ENCODE measurements at places on chromosomes 1 and 21.

GRCh38 chr1:235423214-235423652 lies 56.0 kb downstream of the TBCE start:
- no peak for DNase-seq

DNA sequence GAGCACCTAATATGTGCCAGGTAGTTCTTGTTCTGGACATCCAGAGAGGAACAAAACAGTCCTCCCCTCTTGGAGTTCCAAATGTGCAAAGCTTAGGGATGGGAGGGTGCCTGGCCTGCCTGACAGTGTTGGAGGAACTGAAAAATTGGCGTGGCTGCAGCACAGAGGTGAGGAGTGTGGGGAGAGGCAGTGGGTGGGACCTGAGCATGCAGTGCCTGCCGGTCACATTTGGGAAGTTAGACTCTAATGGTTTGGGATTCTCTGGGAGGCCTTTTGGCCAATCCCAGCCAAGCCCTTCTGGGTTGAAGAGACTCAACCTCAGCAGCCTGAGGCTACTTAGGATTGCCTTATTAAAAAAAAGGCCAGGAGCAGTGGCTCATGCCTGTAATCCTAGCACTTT lies 2.3 kb upstream of the TCEA3 start:
- no peak for DNase-seq

DNA sequence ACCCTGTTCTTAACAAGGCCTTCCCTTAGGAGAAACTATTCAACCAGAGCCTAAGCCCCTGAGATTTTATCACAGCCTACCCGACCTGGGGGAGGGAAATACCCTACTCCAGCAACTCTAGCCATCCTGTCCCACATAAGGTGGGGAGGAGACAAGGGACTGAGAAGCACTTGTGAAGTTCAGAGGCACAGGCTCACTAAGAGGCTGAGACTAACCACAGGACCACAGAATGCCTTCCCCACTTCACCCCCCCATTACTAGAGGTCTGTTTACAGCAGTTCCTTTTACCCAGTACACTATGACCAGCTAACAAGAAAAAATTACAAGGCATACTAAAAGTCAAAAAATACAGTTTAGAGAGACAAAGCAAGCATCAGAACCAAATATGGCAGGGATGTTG lies 86.8 kb downstream of the TEX35 start:
- no peak for DNase-seq

- DNase-seq = no peak
Observed at GRCh38 chr1:148379170-148379500, 104.0 kb downstream of the PPIAL4G start.

DNA sequence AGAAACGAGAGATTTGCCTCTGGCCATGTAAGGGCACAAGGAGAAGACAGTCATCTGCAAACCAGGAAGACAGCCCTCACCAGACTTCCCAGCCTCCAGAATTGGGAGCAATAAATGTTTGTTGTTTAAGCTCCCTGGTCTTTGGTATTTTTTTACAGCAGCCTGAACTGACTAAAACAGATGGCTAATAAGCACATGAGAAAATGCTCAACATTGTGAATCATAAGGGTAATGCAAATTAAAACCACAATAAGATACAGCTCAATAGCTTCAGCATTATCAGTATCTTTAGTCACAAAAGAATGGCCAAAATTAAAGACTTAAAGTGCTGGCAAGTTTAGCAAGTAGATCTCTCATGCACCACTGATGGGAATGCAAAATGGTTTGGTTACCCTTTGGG lies 11.7 kb downstream of the UBE2G2 start:
- DNase-seq = no peak

- no peak for DNase-seq
Observed at GRCh38 chr1:111665497-111665896, 45.9 kb downstream of the RAP1A start.

DNA sequence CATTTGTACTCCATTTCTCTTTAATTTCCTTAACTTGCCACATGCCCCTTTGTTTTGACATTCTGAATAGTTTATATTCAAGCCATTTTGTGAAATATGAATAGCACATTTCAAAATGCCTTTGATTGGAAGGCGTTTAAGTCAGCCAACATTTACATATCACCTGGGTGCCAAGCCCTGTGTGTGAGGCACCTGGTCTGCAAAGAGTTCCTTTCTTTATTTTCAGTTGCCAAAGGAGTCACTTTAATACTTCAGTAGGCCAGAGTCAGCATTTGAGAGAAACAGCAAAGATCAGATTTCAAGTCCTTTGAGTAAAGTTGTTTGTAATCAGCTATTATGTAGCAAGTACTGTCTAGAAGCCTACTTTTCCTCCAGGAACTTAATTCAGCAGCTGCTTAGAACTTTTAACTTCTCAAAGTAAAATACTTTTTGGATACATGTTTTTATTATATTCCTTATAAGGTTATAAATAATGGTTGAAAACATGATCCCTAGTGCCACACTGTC lies 70.8 kb downstream of the DTL start:
- DNase-seq = no peak

GRCh38 chr21:39125752-39126485 lies 57.3 kb downstream of the PSMG1 start:
- DNase-seq = no peak

- DNase-seq = no peak
Observed at GRCh38 chr1:104322131-104322530, 572.4 kb downstream of the AMY1C start.

DNA sequence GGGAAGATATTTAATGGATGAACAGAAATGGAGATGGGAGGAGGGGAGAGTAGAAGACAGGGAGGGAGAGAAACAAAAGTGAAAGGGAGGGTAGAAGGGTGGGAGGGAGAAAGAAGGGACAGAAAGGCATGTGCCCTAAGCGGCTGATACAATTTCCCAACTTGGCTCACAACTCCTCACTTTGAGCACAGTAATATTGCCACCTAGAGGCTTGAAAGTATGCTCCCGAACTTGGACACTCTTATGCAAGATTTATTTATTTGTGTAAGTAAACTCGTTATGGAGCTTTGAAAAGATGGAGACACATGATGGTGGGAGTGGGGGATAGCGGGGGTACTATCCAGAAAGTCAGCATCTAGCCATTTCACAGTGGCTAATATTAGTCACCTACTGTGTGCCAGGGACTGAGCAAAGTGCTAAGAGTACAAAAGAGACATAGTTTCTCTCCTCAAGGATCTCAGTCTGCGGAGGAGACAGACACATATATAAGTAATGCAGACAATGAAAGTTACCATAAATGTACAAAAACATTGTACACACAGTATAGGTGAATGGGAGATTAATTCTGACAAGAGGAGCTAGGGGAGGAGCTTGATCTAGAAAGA lies 189.7 kb downstream of the SEC16B start:
- no peak for DNase-seq

DNA sequence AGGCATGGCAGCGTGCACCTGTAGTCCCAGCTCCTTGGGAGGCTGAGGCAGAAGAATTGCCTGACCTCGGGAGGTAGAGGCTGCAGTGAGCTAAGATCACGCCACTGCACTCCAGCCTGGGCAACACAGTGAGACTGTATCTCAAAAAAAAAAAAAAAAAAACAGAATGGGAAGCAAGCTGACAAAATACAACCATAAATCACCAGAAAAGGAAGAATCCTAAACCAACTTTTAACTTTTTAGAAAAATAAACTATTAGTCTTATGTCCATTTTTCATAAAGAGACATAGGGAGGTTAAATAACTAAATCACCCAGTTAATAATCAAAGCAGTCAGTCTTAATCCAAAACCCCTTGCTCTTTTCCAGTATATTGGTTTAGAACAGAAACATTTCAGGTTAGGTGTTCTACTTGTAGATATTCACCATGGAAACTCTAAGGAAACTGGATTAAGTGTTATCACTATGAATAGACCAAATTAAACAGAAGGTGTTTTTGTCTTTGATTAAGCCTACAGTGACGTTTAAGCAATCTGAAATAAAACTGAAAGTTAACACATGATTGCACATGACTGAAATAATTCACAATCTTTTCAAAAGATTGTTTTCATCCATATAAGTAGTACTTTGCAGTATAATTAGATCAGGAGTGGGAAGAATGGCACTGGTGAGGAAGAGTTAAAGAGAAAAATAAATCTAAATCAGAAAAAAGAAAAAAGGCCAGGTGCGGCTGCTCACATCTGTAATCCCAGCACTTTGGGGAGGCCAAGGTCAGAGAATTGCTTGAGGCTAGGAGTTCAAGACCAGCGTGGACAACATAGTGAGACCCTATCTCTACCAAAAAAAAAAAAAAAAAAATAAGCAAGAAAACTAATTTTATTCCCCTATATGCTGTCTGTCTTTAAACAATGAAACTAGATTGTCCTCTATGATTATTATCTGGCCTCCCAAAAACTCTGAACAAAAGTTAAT lies 9.6 kb downstream of the CDC42BPA start:
- DNase-seq = no peak

GRCh38 chr1:110293601-110294104 lies 45.5 kb upstream of the RBM15 start:
- no peak for DNase-seq

DNA sequence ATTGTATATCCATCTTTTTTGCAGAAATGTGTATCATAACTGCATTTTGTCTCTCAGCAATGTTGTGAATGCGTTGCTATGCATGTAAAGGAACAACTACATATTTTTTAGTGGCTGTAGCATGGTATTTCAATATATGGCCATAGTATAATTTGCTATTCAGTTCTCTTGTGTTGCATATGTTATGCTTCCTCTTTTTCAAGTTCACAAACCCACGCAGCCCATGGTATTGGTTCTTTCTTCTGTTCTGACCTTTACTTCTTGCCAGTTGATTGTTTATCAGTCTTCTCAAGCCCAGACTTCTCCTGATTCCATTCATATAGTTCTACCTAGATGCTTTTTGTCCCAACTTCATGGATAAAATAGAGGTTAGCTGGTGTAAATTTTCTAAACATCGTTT lies 6.1 kb downstream of the SLC22A15 start:
- no peak for DNase-seq

GRCh38 chr1:94792473-94793295 lies 27.5 kb upstream of the SLC44A3 start:
- DNase-seq = no peak

- DNase-seq = no peak
Observed at GRCh38 chr1:117670976-117671780, 65.3 kb downstream of the TENT5C start.

- DNase-seq = no peak
Observed at GRCh38 chr1:9764550-9764949, 59.2 kb downstream of the CLSTN1 start.

DNA sequence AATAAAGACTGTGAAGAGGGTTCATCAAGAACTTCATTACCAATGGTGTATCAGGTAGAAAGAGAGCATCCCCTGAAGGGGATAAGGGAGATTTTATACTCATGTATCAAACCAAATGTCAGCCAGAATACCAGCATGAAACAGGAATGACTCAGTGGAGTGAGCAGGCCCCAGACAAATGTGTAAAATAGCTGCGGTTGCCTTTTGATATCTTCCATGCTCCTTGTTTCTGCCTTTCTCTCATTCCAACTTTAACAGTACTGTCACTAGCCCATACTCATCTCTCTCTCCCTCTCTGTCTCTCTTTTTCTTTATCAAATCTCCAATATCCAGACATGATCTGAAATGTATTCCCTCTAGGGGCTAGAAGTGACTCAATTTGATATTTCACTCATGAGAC lies 47.8 kb downstream of the GPR88 start:
- no peak for DNase-seq

GRCh38 chr1:210830034-210831028 lies 303.6 kb downstream of the KCNH1 start:
- DNase-seq = no peak

GRCh38 chr1:10890491-10891071 lies 94.1 kb upstream of the CASZ1 start:
- DNase-seq = no peak

DNA sequence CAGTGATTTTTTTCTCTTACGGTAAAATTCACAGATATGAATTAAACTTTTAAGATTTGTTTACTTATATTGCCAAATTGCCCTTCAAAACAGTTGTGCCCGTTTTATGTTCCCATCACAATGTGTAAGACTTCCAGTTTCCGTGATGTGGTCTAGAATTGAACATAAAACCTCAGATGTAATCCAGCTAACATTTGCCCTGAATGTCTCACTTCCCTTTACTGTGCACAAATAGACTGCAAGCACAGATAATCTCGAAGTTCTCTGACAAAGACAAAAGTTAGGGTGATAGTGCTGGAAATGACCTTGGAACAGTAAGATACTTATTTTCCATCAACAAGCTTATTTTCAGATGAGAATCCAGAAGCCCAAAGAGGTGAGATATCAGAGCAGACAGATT lies 177.5 kb downstream of the ZZZ3 start:
- DNase-seq = no peak

- DNase-seq = no peak
Observed at GRCh38 chr1:65623895-65624294, 168.8 kb upstream of the PDE4B start.

DNA sequence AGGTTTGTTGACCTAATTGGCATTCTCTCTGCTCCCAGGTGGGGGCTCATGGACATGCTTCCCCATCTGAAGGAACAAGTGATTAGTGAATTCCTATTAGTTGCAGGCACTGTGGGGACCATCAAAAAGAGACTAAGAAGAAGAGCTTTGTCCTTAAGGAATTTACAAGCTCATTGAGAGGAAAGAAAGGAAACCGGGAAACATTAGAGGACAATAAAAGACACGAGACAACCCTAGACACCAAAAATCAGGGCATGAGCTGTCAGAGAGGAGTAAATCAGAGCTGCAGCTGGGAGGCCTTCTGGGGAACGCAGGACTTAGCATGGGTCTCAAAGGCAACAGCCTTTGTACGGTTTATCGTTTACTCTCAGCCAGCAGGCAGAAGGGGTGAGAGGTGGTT lies 45.1 kb downstream of the BACE2 start:
- DNase-seq = no peak

DNA sequence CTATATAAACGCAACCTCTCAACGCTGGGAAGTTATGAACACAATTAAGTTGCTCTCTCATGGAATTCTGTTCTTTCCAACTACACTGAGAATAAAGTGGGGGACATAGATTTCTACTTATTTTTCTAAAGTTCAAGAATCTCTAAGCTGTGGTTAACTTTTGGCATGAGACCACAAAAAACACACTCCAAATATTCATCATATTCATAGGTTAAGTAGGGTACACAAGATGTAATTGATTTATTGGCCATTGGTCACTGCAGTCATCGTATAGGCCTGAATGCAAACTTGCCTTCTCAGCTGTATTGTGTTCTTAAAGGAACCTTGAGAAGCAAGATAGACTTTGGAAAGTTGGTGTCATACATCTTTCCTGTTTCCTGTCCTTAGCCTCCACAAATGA lies 40.3 kb downstream of the PRRX1 start:
- DNase-seq = no peak

DNA sequence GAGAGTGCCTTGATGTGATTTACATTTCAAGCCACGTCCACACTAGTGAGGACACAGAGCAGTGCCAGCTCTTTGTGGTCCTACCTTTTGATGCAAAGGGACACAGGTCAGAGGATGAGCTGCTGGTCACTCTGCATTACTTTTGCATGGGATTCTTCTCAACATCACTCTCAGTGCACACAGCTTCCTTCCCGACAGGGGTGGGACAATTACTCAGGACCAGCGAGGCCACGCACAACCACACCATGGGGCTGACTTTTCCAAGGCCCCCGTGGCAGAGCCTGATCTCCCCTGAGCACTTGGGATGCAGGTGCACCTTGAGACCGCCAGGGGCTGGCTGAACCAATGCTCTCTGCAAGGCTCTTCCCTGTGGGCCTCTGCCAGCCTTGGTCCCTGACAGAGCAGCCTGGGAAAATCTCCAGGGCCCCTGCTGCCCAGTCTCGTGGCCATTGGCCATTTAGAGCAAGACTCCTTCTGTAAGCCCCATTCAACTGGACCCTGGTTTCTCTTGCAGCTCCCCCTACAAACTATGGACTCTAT lies 13.2 kb upstream of the PRAMEF12 start:
- no peak for DNase-seq
